ENCODE measurements at places on chromosomes 11 and 22.

GRCh38 chr11:34145847-34146381 is 40.5 kb downstream of the NAT10 start:
- DNase-seq: no peak

- DNase-seq: no peak
Measured at GRCh38 chr22:44362249-44363012, 49.7 kb upstream of the SHISAL1 start.

- DNase-seq: no peak
Measured at GRCh38 chr11:60241786-60242185, 1.2 kb downstream of the MS4A4E start.

- DNase-seq: no peak
Measured at GRCh38 chr11:64146036-64146955, 19.6 kb downstream of the MACROD1 start.

GRCh38 chr11:72758690-72759389 is 6.6 kb upstream of the ARAP1 start:
- DNase-seq: no peak

- DNase-seq: no peak
Measured at GRCh38 chr11:14546672-14547071, 26.5 kb upstream of the PSMA1 start.

DNA sequence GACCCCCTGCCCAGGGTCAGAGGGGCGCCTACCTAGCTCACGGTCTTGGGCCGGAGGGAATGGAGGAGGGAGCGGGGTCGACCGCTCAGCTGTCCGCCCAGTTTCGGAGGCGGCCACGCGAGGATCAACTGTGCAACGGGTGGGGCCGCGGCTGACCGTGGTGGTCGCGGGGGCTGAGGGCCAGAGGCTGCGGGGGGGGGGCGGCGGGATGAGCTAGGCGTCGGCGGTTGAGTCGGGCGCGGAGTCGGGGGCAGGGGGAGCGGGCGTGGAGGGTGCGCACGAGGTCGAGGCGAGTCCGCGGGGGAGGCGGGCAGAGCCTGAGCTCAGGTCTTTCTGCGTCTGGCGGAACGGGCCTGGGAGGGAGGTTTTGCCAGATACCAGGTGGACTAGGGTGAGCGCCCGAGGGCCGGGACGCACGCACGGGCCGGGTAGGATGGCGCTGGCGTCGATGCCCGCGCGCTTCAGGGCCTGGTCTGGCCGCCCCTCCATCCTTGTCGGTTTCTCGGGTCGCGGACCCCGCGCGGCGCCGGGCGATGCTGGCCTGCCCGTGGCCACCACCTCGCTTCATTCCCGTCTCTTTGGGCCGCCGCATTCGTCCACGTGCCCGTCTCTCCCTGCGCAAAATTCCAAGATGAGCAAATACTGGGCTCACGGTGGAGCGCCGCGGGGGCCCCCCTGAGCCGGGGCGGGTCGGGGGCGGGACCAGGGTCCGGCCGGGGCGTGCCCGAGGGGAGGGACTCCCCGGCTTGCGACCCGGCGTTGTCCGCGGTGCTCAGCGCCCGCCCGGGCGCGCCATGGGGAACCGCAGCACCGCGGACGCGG is at the start of gene DRD4:
Gene DRD4 (plus strand): TSS at position 759 of the 822 bp plus-strand sequence. CDS start 36 bp downstream, at position 795.
- DNase-seq: no peak

DNA sequence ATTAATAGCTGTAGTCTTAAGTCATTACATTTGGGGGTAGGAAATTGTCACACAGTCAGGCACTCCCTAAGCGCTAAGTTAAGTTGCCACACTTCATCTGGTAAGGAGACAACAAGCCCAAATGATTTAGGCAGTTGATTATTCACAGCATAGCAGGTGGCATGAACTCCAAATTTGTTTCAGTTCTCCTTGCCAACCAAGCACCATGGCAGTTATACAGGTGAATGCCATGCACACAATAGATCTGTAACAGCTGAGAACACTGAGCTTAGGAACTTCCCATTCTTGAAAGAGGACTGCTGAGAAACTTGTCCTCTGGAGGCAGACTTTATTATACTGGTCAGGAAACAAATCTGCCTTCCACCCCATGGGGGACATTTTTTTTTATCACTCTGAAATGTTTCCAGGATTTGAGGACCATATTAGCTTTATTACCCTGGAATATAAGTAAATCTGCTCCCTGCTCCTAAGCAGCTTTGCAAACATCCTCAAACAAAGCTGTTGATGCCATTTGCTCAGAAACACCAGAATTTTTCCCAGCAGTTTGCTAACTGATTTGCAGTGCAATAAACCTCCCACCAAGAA is 5.1 kb upstream of the INTS4 start:
- no peak for DNase-seq

- DNase-seq: no peak
Measured at GRCh38 chr11:87870086-87870485, 305.2 kb downstream of the RAB38 start.

DNA sequence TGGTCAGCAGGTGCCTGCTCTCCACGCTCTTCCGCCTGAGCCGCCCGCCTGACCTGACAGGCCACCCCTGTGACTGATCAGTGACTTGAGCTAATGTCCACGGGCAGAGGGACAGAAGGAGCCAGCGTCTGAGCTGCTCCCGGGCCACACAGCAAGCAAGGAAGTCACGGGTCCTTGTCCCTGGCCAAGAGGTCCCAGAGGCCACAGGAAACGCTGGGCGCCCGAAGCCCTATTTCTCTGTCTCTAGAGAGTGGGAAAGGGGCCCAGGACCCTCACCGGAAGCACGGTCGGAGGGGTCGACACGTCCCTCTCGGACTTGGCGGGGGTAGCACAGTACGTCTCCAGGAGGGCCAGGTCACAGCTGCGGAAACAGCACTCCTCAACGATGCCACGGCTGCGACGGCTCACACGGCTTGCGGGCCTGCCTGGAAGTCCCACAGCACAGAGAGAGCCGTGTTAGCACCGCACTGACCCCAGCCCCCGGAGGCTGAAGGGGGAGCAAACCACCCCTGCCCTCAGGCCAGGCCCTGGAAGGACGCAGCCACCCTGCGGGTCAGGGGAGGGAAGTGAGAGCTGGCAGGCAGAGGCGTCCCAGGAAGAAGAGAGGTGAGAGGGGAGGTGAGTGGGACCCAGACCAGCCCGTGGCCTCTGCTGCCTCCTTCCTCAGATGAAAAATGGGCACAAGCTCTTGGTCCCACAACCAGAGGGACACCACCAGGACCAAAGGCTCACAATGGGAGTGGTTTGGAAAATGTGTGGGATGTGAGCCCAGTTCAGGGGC is 5.8 kb downstream of the IGF2 start:
- no peak for DNase-seq

- DNase-seq: no peak
Measured at GRCh38 chr22:44638971-44639760, 62.8 kb upstream of the PRR5 start.

- DNase-seq: no peak
Measured at GRCh38 chr11:104736502-104736901, 161.8 kb downstream of the CASP12 start.

DNA sequence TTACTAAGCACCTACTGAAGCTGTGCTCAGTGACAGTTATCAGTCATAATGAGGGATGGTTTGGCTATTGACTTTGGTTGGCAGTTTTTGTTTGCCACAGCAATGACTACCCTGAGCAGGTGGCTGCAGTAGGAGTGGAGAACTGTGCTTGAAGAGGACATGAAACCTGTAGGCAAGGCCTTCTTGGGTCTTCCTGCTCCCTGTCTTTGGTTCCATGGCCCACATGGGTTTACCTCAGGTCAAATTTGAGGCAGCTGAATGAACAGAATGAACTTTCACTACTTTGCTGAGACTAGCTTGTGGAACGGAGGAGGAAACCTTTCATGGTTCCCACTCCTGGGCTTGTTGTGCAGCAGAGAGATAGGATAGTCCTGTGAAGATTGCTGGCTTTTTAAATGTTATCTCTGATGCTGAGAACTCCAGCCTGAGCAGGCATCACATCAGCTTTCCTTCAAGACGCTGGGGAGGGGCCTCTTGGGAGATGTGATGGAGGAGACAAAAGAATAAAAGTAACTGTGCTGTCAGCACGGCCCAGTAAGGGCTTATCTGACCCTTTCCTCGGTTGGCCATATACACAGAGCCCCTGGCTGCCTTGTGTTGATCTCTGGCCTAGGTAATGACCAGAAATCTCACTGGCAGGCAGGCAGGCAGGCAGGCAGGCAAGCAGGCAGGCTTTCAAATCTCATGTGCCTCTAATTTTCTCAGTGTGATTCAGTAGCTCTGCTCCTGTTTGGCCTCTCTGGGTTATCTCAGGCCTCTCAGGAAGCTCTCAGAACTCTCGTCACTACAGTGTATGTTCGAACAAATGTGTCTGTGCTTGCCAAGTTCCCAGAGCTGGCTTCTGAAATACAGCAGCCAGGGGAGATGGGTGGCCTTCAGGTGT is 12.0 kb downstream of the STIM1 start:
- no peak for DNase-seq

DNA sequence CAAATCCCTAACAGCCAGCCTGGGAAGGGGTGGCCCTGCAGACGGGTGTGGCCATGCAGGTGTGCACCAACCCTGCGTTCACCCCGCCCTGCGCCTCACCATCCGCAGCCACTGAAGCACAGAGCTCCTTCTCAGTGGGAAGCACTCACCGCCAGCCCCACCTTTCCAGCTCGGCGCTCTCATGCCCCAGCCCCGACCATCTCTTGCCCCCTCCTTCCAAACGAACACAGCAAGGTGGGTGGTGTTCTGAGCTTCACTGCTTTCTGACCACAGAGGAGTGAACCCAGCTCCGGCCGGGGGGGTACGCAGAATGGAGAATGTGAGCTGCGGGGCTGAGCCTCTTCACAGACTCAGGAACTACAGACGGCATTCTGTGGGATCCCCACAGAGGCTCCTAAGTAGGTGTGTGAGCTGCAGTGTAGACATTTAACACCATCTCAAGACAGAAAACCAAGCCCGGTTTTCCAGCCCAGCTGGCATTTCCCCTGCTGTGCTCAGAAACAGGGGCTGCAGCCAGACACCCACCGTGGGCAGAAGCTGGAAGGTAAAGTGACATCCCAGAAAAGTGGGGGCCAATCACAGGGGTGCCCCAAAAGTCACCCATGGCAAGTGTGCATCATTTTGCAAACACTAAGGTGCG is 88.4 kb upstream of the RTL6 start:
- no peak for DNase-seq

GRCh38 chr22:21938906-21939305 is 13.7 kb downstream of the PPM1F start:
- DNase-seq: no peak

DNA sequence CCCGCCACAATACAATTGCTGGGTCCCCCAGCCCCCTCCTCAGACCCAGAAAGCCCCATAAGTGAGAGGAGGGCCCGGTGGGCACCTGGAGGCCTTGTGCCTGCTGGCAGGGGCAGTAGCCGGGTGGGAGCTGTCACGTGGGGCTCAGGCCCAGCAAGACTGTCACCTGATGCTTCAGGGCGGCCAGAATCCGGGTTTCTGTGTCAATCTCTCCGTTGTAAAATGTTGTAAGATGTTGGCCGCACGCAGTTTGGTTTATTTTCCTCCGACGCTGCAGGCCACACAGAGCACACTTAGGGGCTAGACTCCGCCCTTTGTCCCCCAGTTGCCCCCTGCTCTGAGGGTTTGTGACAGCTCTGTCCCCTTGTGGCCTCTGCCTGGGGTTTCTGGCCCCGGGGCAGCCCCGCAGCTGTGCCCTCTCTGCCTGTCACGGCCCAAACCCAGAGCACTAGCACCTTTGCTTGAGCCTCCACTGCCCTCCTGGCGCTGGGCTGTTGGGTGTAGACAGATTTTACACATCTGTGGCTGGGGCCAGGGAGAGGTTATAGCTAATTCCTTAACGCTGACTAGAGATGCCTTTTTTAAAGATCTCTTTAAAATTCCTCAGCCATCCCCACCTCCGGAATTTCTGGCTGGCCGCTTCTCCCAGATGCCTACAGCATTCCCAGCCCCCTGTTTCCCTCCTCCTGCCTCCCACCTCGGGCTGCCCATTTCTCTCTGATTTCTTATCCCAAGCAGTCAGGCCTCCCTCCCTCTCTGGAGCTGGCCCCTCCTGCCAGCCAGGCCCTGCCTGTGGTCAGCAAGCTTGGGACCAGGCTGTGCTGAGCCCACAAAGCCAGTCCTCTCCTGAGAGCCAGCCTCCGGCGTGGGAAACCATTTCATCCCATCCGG is 3.2 kb upstream of the PRR5 start:
- DNase-seq: peak; percentile 72

DNA sequence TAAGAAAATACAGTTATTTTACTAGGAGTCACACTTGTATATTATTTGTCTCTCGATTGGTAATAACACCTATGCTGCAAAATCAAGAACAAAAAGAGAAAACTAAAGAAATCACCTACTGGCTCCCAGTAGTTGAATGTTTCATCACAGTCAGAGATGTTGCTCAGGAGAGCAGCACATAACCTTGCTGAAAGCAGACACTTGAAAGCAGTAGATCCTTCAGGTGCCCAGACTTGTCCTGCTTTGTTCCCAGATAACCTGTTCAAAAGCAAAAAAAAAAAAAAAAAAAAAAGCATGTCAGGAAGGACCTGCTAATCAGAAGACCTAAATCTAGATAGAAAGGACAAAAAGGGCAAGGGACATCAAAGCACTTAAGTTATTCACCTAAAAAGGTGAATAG is 1.3 kb downstream of the ALG9 start:
- DNase-seq: no peak

DNA sequence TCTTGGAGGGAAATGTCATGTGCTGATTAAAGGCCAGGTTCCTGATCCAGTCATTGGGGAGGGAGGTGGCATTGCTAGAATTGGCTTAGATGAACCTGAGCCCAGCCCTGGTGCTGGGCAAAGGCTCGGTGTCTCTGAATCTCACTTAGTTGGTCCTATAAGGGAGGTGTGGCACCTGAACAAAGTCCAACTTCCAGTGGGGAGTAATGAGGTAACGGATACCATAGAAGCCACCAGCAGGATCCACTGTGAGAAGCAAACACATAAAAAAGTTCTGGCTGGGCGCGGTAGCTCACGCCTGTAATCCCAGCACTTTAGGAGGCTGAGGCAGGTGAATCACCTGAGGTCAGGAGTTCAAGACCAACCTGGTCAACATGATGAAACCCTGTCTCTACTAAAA is 26.6 kb downstream of the PRDM11 start:
- DNase-seq: no peak

DNA sequence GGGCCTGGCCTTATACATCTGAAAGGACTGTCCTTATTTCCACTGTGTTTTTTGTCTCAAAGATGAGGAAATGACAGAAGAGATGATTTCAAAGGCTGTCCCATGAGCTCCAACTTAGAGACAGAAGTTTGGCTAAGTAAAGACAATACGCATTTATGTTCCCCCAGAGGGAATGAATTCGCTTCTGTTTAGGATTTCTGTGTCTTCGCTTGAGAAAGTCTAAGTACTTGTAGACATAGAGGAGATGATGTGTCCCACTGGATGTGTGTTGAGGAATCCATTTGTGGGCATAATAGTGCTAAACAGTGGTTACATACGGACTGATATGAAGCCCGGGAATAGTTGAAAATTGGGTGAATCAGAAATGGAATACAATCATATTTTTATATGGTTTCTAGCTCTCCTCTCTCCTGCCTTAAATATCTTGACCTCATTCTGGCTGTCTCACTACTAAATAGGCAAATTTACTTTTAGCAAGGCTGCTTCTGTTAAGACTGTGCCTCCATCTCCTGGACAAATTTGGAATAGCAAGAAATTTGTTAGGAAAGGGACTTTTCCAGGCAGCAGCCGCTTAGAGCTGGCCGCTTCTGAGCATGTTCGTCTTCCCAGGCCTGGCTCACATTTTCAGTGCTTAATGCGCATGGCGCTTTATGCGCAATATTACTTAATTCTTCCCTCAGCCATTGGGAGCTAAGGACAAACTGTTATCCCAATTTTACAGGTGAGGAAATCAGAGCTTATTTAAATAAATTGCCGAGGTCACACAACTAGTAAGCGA is 1.9 kb upstream of the PEX26 start:
- DNase-seq: peak; percentile 82
